CD4-positive, alpha-beta T cell treated with Interleukin-6 for 4 hours (primary cell): ENCODE measurements at places on chromosomes 4 and X.

DNA sequence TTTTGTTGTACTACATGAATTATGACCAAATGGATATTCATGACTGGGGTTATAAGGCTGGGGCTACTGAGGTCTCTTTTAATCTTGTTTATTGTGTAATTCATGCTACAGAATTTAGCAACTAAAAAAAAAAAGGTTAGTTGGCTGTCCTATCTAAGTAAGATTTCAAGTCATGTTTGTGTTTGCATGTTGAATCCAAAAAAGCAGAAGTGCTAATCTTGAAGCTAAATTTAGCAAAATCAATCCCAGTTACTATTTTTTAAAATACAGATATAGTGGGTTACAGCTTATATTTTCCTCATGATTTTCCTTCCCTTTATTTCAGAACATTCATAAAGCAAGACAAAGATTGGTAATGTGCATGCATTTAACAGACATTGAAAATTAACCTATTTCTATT, 19.4 kb downstream of the MTMR1 start:
- DNase-seq, result no peak

DNA sequence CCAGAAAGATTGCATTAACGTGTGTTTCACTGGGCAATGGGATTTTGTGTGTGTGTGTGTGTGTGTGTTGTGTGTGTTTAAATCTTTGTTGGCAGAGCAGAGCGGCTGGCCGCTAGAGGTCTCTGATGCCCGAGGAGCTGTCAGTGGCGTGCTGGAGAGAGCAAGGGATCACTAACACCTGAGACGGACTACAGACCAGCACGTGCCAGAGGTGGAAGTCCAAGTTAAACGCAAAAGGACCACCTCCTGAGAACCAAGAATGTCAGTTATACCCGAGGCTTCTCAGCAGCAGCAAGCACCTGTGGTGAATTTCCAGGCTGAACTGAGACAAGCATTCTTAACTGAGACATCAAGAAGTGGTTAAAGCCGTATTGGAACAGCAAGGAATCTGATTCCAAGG, 9.0 kb upstream of the SLC25A14 start:
- peak; percentile 49 for DNase-seq

DNA sequence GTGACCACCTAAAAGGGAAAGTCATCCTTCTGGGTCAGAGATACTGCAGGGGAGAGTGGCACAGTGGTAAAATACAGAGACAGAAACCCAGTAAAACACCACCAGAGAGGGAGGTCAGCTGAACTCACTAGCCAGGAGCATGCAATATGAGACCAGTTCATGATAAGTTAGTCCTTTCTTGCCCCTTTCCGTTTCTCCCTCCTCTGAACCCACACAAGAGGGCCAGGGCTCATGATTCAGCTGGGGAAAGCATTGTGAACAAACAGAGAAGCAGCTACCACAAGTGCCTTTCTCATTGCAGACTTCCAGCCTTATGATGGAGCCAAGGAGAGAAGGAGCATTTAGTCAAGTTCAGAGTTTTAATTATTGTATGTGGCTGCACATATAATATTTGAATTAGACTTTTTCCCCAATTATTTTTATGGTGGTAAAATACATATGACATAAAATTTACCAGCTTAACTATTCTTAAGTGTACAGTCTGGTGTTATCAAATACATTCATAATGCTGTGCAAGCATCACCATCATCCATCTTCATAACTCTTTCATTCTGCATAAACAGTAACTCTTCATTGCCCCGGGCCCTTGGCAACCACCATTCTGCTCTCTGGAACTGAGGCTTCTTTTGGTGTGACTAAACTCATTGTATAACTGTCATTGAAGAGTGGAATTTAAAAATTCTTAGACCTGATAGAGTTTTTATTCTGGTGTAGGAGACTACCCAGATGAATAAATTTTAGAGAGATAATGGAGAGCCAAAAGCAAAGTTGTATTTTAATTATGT, 114.6 kb downstream of the DDIT4L start:
- DNase-seq, result no peak

DNA sequence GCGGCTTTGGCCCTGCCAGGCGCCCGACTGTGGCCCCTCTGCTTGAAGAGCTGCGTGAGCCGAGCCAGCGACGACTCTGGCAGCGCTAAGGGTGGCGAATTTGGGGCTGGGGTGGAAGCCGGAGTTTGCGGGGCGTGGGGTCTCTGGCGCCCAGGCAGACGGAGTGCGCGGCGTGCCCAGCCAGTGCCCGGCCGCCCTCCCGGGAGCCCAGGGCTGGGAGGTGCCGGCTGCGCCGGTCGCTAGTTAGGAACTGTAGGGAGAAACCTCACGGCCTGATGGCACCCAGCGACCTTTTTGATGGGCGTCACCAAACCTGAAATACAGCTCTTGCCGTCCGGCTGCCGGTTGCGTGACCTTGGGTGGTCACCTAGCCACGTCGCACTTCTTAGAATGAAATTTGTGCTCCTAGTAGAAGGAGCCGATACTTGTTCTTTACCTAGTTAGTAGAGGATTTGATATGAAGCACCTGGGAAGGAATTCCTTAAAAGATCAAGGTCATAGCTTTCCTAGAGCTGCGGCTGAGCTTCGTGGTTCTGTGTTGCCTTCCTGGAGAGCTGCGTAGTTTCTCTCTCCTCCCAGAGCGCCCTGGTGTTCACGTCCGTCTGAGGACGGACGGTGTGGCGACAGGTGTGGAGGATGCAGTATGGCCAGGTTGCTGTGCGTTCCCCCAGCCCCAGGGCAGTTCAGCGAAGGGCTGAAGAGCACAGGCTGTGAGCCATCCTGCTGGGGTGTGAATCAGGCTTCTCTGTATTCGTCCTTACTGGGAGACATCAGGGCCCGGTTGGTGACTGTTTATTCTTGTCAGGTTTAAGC, 680 bp downstream of the MAEA start:
- no peak for DNase-seq

GRCh38 chr4:88674979-88675378, 22.6 kb downstream of the NAP1L5 start:
- DNase-seq, result no peak

GRCh38 chr4:124710015-124710741, 2.4 kb downstream of the ANKRD50 start:
- DNase-seq, result no peak
